ENCODE measurements at places on chromosomes 13 and 19. TPM values are rescaled to one million over a fixed set of nuclear protein-coding genes. Genes with fewer than 3 reads are reported as not detected.

Gene ZNF45
- total RNA-seq: 2.9 TPM

DNA sequence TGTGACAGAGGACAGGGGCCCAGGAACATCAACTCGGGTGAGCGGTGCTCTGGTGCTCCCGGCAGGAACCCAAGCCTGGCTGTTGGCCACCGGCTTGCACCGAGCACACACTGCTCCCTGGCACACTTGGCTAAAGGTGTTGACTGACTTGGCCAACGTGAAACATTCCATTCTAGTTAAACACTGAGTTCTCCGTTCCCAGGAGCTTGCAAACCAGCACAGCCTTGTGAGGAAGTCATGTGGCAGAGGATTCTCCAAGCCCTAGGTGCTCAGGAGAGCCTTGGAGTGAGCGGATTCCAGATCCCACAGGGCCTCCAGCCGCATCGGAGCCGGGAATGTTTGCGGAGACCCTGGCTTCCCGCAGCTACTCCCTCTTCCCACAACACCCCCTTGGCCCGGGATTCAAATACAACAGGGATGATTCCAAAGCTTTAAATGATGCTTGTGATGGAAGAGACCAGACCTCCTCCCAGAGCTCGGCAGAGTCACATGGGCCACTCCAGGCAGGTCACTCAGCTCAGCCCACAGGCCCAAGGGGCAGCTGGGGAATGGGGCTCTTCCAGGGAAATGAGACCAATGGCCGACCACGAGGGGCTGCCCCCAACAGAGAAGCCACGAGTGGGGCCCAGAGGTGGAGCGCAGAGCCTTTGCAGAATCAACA, 2.9 kb downstream of the C13orf46 start:
- no peaks in the 10 kb centered on the region for H3K27me3 ChIP-seq
- H3K27ac ChIP-seq: peak overlapping the region; percentile 92
- DNase-seq: peak; percentile 91
- H3K36me3 ChIP-seq: peaks cover 42% of the 10 kb centered on the region

GRCh38 chr13:27600711-27601110, 19.6 kb downstream of the LNX2 start:
- no peak for DNase-seq
- no peaks in the 10 kb centered on the region for H3K27me3 ChIP-seq
- no peaks in the 10 kb centered on the region for H3K36me3 ChIP-seq
- no peak overlapping the region for H3K4me3 ChIP-seq
- no peak overlapping the region for H3K27ac ChIP-seq
- peaks cover 65% of the 10 kb centered on the region for H3K4me1 ChIP-seq

DNA sequence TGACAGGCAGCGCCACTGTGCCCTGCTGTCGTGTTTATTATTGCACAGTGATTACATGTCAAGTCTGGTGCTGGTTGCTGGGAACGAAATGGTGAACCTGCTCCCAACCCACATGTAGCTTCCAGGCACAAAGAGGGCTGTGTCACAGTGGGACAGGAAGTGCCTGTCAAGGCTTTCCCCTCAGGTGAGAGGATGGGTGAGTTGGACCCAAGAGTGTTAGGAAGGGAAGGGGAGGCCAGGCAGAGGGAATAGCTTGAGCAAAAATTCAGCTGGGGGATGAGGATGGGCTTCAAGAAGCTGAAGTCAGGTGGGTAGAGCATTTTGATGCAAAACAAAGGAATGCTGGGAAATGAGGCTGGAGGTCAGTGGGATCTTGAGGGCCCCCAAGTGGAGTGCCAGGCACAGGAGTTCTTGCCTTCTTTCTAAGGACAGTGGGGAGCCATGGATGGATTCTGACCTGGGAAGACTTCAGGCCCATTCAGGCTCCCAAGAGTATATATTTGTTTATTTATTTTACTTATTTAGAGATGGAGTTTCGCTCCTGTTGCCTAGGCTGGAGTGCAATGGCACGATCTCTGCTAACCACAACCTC, 8.5 kb upstream of the QTRT1 start:
- no peaks in the 10 kb centered on the region for H3K27me3 ChIP-seq
- DNase-seq: no peak
- peaks cover 16% of the 10 kb centered on the region for H3K4me1 ChIP-seq
- no peak overlapping the region for H3K4me3 ChIP-seq
- no peak overlapping the region for H3K27ac ChIP-seq
- peaks cover 55% of the 10 kb centered on the region for H3K36me3 ChIP-seq

- no peaks in the 10 kb centered on the region for H3K4me1 ChIP-seq
- H3K4me3 ChIP-seq: no peak overlapping the region
- no peak for DNase-seq
- no peaks in the 10 kb centered on the region for H3K36me3 ChIP-seq
Observed at GRCh38 chr13:96388598-96388997, 298.7 kb downstream of the HS6ST3 start.

- H3K4me3 ChIP-seq: peak overlapping the region; percentile 32
- H3K4me1 ChIP-seq: peaks cover 10% of the 10 kb centered on the region
- no peaks in the 10 kb centered on the region for H3K27me3 ChIP-seq
- H3K36me3 ChIP-seq: no peaks in the 10 kb centered on the region
- H3K27ac ChIP-seq: no peak overlapping the region
Observed at GRCh38 chr13:50208826-50209335, 193.6 kb downstream of the KCNRG start.

Gene GAPDHS
- total RNA-seq: not detected

DNA sequence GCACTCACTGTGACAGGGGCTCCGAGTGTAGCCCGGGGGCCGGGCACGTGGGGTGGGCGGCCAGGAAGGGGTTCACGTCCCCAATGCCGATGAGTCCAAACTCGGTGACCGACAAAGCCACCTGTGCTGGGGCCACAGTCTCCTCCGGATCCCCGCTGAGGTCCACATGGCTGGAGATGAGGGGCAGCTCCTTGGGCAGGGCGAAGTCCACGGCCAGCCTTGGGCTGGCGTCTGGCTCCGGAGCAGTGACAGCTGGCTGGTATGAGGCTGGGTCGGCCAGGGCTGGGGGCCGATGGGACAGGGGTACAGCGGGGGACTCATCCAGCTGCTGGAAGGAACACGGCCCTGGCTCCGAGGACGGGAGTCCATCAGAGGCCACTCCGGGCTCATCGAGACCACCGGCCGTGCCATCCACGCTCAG, 15.9 kb upstream of the PLPP2 start:
- H3K27me3 ChIP-seq: no peaks in the 10 kb centered on the region
- H3K4me1 ChIP-seq: no peaks in the 10 kb centered on the region
- DNase-seq: no peak
- H3K4me3 ChIP-seq: no peak overlapping the region
- no peak overlapping the region for H3K27ac ChIP-seq
- H3K36me3 ChIP-seq: peaks cover 72% of the 10 kb centered on the region

DNA sequence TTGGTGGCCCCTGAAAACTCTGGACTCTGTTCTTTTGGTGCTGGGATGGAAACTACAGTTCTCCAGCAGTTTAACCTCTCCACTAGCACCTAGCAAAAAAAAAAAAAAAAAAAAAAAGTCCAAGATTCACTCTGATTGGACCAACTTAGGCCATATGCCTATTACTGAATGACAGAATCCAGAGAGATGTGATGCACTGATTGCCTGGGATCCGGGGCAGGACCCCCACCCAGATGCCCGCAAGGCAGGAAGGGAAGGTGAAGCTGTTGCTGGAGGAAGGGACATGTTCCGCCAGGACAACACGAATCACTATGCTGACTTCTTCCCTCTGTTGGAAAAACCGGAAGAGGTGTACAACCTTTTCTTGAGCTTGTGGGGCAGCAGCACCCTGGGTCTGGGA, 152.5 kb upstream of the ZNF536 start:
- H3K36me3 ChIP-seq: no peaks in the 10 kb centered on the region
- no peak for DNase-seq
- H3K27ac ChIP-seq: no peak overlapping the region

Gene CEACAM20
- not detected for total RNA-seq

Gene PSG11
- not detected for total RNA-seq

Gene HIF3A
- total RNA-seq: 121 TPM

GRCh38 chr19:2112516-2113320, 16.0 kb downstream of the IZUMO4 start:
- H3K4me1 ChIP-seq: no peaks in the 10 kb centered on the region
- H3K4me3 ChIP-seq: no peak overlapping the region
- no peak overlapping the region for H3K27ac ChIP-seq
- no peaks in the 10 kb centered on the region for H3K27me3 ChIP-seq
- peaks cover 100% of the 10 kb centered on the region for H3K36me3 ChIP-seq

DNA sequence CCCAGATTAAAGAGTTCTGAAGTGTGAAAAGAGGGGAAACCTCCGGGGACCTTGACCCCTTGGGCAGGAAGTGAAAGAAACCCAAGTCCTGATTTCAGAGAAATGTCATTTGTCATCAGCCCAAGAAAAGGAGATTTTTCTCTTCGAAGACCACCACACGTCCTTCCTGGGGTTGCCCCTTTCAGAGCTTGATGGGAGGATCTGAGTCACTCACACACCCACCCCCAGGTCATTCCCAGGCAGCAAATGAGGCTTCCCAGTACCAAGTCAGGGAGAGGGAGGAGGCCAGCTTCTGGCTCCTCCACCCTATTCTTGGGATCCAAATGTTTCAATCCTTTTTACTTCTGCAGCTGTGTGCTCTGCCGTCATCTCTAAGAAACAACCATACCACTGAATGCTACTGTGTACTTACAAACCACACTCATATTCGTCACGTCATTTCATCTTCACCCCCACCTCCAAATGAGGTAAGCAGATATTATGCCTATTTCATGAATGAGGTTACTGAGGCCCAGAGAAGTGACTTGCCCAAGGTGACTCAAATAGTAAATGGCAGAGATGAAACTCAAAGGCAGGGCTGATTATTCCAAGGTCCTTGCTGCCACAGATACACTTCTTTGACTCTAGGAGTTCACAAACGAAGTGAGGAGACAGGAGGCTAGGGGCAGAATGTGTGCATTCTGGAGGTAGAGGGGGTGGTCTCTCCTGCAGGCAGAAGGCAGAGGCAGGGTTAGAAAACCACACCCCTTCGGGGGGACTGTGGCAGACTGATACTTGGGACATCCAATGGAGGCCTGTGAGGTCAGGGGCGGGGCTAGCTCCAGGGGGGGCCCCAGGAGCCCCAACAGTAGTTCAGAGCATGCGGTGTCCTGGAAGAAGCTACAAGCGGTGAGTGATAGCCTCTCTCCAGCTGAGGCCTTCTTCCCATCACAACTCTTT, 5.0 kb upstream of the KMT2B start:
- H3K36me3 ChIP-seq: no peaks in the 10 kb centered on the region
- H3K4me3 ChIP-seq: no peak overlapping the region
- peaks cover 24% of the 10 kb centered on the region for H3K4me1 ChIP-seq
- H3K27ac ChIP-seq: no peak overlapping the region

DNA sequence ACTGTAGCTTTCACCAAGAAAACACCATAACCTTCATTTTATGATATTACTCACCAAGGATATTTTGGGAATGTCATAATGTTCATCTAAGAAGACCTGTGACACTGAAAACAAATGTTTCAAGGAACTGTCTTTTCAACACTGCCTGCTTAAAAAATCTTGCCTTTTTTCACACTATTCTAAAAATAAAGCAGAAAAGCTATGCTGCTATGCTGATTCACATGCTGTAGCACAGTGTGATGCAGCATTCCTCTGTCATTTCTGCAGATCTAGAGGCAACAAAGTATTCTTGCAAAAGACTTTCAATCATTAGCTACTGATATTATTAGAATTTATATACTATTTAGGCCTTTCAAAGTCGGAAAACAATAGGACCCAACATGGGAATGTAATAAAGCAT, 525.7 kb downstream of the UQCRFS1 start:
- DNase-seq: no peak
- peaks cover 5% of the 10 kb centered on the region for H3K27me3 ChIP-seq
- H3K27ac ChIP-seq: no peak overlapping the region
- no peak overlapping the region for H3K4me3 ChIP-seq
- no peaks in the 10 kb centered on the region for H3K4me1 ChIP-seq

Gene ZNF700
- total RNA-seq: 8.8 TPM

Gene PPM1N
- not detected for total RNA-seq

GRCh38 chr13:27270594-27271520, at the start of gene RASL11A:
TSS of gene RASL11A (plus strand) at chr13:27270830. CDS start at chr13:27270945, 115 bp downstream.
- DNase-seq: peak; percentile 94
- H3K36me3 ChIP-seq: no peaks in the 10 kb centered on the region
- H3K27me3 ChIP-seq: no peaks in the 10 kb centered on the region
- peak within 1 kb of the TSS; percentile 79 for H3K4me3 ChIP-seq

DNA sequence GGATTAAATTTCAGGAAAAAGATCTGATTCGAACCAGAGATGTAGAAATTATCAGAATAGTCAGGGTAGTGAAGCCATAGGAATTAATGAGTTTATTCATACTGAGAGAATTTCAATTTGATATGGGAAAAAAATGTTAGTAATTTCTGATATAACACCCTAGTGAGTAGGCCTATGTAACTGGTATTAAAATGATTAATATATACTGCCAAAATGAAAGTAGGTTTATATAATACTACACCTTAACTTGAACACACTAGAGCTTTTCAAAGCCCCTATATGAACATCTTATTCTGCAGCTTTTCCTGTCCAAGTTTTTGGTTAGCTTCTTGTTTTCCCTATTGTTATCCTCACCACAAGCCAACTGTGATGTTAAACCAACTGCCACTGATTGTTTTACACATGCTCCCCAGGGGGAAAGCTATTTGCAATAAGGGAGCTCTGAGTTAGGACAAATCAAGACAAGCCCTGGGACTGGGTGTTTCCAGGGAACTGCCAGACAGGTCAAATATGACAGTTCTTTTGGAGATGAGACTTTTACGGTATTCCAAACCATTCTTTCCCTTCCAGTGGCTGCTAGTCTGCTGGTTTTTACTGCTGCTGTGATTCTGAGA, 45.3 kb downstream of the FNDC3A start:
- peaks cover 5% of the 10 kb centered on the region for H3K4me1 ChIP-seq
- no peak overlapping the region for H3K27ac ChIP-seq
- H3K27me3 ChIP-seq: no peaks in the 10 kb centered on the region
- no peak for DNase-seq

DNA sequence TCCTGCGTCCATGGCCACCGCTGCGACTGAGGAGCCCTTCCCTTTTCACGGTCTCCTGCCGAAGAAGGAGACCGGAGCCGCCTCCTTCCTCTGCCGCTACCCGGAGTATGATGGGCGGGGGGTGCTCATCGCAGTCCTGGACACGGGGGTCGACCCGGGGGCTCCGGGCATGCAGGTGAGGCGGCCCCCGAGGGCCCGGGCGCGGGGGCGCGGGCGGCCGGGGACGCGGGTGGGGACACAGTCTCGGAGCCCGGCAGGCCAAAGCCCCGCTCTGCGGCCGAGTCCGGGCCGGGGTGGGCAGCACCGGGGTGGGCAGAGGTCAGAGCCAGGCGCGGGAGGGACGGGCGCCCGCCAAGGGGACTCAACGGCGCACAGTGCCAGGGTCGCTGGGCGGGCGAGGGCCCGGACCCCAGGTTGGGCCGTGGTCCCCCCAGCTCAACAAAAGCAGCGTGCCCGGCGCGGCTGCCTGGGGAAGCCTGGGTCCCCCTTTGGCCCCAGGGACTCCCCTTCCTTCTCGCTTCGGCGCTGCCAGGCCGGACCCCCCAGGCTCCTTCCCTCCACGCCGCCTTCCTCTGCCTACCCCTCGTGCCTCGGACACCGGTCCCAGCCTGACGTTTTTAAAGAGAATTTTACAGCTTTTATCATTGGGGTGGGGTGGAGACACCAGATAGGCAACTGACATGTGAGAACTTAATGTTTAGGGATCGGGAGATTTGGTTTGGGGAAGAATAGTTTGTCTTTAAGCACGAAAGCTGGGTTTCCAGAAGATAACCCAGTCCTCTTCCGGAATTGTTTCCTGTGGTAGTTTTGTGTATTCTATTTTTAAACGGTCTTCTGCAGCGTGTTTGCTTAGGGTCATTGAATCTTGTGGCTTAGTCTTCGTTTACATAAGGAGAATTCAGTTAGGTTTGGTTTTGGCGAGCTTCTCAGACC, 509 bp downstream of the TPP2 start:
- no peak for DNase-seq
- peak overlapping the region; percentile 99 for H3K27ac ChIP-seq
- H3K27me3 ChIP-seq: no peaks in the 10 kb centered on the region

Gene DGKH
- total RNA-seq: 15.4 TPM

All from stomach (tissue), 19 donors.